Natural killer cell (primary cell): ENCODE measurements at places on chromosomes 2 and 18.

- no peak for DNase-seq
These were observed 110.4 kb upstream of the GULP1 start for GRCh38 chr2:188181067-188181838.

DNA sequence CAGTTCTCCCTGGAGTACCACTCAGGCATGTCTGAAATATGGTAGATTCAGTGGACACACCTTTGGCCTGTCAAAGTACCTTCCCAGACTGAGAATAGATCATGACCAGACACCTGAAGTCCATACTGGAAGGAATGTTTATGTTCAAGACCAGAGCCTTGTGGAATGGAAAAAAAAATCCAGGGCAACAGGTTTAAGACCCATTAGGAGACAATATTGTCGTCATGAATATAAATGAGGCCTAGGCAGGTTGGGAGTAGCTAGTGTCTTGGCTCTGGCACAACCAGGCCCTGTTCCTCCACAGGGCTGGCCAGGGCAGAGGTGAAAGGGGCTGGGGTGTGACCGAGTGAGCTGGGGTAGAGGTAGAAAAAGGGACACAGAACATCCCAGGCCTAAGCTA lies 13.2 kb upstream of the ATRAID start:
- no peak for DNase-seq

- DNase-seq = no peak
These were observed 46.0 kb downstream of the TTC32 start for GRCh38 chr2:19855542-19856431.

DNA sequence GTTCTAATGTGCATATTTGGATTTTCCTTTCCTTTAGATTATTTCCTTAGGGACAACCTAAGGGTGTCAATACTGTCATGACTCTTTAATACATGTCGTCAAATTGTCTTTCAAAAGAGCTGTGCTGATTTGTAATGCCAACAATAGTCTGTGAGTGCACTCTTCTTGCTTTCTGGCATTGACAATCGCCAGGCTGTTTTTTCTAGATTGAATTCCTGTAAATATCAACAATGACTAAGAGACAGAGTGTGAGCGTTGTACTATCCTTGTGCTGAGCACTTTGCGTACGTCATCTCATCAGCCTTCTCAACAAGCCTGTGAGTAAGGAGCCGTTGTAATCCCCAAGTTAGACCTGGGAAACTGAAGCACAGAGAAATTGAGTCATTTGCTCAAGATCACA lies 96.0 kb downstream of the ACOXL start:
- DNase-seq = no peak

DNA sequence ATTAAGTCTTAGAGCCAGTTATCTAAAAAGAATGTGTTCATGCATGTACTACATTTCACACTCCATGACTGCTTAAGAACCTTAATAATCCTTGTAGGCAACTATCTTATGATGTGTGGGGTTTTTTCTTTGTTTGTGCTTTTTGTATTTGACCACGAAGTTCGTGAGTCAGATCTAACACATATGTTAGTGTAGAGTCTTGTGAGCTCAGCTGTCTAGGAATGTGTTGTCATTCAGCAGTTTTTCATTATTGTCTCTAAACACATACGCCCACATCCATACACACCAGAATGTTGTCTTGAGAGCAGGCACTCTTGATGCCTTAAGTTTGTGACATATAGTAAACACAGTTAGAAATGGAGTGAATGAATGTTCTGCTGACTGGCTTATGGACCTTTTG lies 38.4 kb downstream of the CAB39 start:
- DNase-seq = peak; percentile 19

DNA sequence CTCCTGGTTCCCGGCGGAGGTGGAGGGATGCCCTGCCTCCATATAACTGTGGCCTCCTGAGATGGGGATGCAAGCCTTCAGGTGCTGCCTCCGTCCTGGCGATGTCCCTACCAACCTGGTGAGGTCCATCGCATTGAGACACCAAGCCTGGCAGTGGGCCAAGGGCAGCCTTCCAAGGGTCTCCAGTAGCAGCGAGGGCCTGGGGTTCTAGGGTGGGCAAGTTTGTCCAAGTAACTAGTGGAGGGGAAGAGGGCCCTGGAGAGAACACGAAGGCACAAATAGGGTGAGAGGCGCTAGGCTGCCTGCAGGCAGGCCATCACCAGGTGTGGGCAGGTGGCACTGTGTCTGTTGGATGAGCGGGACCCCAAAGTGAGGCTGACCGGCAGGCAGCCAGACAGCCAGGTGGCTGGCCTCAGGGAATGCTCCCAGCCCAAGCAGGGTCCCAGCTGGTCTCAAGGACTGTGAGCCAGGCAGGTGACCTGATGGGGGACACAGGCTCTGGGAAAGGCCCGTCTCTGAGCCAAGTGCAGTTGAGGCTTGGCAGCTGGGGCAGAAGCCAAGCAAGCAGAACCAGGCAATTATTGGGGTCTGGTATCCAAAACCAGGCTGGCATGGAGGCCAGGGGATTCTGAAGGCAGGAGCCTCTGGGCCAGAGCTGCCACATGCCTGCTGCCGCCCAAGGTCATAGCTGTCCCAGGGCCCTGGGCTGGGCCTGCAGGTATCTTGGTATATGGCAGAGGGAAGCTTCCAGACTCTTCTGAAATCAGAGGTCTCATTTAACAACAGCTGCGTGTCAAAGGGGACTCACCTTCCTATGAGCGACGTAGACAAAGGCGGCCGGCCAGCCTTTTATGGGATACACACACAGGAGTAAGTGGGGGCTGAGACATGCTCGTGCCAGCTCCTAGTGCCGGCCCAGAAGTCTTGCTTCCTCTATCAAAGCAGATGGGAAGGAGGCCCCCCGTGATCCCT lies 23.4 kb downstream of the RAMP1 start:
- no peak for DNase-seq
